ENCODE measurements at places on chromosomes 7 and 10.

- no peak for DNase-seq
Measured at GRCh38 chr7:114631249-114631822, 216.7 kb downstream of the FOXP2 start.

DNA sequence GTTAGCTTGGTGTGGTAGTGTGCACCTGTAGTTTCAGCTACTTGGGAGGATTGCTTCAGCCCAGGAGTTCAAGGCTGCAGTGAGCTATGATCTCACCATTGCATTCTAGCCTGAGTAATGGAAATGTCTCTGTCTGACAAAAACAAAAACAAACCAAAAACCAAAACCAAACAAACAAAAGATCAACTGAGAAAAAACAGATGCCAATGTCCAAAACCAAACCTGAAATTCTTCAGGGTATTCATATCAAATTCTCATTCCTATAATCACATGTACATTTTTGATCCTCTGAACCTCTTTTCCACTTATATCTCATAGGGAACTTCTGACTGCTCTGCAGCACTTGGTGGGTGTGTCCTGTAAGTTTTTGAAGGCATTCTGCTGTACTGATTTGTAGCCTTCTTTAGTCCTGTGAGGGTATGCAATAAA, 87.0 kb downstream of the CDK6 start:
- DNase-seq = no peak

GRCh38 chr7:82039621-82040020, 269.8 kb upstream of the HGF start:
- DNase-seq = no peak

- no peak for DNase-seq
Measured at GRCh38 chr7:146479040-146479439, 362.4 kb downstream of the CNTNAP2 start.

- no peak for DNase-seq
Measured at GRCh38 chr10:48251152-48251524, 23.4 kb downstream of the FRMPD2 start.

- no peak for DNase-seq
Measured at GRCh38 chr10:22605168-22605567, 109.2 kb downstream of the PIP4K2A start.

- no peak for DNase-seq
Measured at GRCh38 chr10:23402856-23403255, 36.0 kb upstream of the OTUD1 start.

DNA sequence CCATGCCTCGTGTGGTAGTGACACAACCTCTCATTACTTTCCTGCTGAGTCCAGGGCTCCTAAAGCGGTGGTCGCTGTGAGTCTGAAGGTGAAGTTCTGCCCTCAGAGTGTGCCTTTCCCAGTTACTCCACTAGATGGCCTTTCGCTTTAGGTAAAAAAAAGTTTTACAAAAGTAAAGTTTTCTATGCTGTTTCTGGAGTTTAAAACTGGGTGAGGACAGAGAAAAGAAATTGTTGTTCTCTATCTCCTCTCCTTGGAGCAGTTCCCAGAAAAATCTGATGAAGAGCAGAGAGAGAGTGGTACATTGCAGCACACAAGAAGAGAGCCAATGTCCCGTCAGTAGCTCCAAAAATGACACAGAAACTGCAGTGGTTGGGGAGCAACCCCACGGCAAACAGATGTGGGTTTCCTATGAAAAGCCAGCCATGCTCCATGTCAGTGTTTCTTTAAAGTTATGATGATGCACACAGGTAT, 257.1 kb downstream of the GLI3 start:
- no peak for DNase-seq

DNA sequence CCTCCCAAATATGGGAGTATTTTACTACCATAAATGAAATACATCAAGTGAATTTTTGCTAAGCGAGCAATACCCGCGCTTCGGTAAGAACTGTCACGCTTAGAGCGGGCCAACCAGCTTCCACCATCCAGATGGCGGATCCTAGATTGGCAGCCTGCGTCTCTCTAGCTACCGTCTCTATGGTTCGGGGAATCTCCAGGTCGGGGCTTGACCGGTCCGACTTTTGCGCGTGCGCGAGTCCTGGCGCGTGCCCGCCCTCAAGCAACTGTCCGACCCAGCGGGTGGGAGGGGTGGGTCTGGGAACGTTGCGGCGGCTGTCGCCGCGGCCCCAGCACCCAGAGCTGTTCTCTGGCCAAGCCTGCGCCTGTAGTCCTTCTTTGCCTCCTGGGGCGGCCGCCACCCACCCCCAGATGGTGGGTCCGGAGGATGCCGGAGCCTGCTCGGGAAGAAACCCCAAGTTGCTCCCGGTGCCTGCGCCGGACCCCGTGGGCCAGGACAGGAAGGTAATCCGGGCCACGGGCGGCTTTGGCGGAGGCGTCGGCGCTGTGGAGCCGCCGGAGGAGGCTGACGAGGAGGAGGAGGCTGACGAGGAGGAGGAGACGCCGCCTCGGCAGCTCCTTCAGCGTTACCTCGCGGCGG, at the start of gene TBC1D12:
TSS of gene TBC1D12 (plus strand) at position 338 of the 639 bp plus-strand sequence. CDS start at position 411, 73 bp downstream.
- no peak for DNase-seq

DNA sequence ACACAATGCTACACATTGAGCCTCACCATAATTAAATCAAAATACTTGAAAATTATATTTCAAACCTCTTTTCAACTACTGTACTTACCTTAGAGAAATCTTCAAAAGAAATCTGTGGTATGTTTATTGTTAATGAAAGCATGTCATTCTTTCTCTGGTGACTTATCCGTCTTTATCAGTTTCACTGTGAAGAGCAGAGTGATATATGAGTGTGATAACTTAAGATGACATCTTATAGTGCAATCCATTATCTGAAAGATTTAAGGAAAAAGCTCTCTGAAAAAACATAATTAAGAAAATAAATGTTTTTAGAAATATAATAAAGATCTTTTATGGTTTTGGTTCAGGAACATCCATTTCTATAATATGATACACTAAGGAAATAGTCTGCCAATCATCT, 911.6 kb upstream of the C7orf33 start:
- DNase-seq = no peak

DNA sequence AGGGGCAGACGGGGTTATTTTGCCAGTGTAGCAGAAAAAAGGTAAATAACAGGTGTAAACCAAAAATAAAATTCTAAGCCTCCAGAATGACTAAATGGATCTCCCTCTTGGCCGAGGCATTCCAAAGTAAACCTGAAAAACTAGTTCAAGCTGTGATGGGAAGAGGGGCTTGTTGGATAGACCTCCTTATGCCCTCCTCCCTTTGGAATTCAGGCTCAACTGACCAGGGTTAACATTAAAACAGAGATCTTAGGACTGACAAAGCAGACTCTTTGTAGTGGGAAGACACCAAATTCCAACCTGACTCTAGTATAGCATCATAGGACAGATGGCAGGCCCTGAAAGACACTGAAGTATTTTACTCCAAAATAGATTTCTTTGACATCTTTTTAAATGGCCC, 113.8 kb upstream of the ITGB1 start:
- no peak for DNase-seq

GRCh38 chr7:131898418-131898817, 342.0 kb upstream of the PODXL start:
- DNase-seq = no peak

GRCh38 chr10:106312087-106312486, 852.4 kb downstream of the SORCS1 start:
- no peak for DNase-seq
